ENCODE measurements at places on chromosomes 2 and 18.

GRCh38 chr2:164205347-164205746, 415.9 kb downstream of the GRB14 start:
- no peak for DNase-seq

DNA sequence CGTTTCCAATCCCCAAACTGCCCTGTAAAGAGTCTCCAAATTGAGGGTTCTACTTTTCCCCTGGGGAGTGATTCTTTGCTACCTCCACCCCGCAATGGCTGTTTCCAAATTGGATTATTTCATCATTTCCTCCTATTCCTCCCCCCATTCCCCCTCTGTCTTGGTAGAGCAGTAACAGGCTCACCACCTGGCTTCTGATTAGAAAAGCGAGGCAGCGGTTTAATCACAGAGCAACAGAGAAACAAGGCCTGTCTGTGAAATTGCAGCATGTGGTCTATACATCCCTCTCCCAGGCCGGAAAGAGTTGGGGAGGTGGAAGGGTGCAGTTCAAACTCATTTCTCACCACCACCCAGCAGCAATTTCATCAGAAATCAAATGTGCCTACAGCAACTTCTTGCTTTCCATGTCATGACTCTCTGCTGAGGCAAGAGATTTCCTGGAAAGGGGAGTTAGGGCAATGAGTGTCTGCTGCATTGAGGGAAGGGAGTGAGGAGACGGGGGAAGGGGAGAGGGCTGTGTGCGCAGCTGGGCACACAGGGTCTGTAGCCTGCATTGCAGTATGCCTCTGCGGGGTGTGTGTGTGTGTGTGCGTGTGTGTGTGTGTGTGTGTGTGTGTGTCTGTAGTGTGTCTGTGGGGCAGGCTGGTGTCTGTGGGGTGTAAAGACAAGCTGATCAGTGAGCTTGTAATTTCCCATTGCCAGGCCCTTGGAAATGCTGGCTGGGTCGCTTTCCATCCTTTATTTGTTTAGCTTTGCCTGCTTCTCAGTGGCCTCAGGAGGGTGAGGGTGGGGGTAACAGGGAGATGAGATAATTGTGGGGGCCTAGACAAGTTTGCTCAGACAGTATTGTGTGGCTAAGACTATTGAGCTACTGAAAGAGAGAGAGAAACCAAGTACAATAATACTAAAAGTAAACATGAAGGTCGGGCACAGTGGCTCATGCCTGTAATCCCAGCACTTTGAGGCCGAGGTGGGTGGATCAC, 13.5 kb upstream of the IGFBP2 start:
- DNase-seq = no peak

DNA sequence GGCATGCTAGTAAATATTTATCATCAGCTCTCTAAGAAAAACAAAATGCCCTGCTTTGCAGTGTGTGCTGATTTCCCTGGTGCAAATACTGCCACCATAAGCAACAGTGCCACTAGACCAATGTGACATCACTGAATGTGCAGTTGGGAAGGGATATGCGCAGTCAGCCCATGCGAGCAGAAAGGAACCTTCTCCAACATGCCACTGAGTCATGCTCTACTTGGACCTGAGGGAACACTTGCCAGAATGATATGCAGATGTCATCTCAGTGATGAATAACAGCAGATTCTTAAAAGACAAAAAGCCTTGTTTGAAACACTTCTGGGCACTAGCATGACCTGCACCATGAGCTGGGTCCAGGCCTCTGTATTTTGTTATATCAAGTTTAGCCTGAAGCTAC, 55.3 kb upstream of the REL start:
- DNase-seq = no peak

- DNase-seq = no peak
These were observed 20.2 kb upstream of the DARS1 start for GRCh38 chr2:136005462-136006196.

DNA sequence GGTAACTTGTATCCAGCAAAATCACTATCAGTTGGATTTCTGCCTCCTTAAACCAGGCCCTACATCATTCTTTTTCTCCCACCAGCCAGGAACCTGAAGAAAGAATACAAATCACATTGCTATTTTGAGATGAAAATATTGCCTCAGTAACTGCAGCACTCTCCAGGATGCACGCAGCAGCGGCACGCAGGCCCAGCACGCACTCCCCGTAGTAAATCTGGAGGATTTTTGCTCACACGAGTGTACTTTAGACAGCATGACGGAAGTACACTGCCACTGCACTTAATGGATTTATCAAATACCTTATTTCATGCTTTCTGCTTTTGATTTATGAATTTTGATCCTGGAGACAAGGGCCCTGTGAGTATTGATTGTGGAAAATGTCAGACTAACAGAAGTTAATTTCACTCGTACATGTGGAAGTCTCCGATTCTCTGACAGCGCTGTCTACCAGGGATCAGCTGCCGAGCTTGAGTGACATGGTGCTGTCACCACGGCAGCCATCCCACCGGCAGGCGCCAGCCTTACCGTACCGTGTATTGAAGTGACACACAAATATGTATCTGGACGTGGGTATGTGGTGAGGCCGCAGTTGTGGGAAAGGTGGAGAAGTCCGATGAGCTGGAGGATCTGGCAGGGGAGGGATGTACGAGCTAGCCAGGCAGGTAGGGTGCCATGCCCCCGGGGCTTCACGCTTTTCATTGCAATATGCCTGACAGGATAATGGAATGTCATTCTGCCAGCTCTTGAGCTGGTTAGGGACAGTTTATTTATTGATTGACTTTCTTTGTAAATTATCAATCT, 863.7 kb downstream of the GALR1 start:
- no peak for DNase-seq

GRCh38 chr2:241540401-241540770, 18.2 kb upstream of the BOK start:
- DNase-seq = no peak

GRCh38 chr2:143572421-143572820, 443.2 kb downstream of the ARHGAP15 start:
- no peak for DNase-seq

DNA sequence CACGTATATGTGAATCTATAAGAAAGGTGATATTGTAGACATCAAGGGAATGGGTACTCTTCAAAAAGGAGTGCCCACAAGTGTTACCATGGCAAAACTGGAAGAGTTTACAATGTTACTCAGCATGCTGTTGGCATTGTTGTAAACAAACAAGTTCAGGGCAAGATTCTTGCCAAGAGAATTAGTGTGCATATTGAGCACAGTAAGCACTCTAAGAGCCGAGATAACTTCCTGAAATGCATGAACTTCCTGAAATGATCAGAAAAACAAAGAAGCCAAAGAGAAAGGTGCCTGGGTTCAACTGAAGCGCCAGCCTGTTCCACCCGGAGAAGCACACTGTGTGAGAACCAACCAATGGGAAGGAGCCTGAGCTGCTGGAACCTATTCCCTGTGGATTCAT, 101.0 kb downstream of the HS6ST1 start:
- DNase-seq = no peak

GRCh38 chr2:120912101-120912985, 176.7 kb downstream of the GLI2 start:
- DNase-seq = no peak

- no peak for DNase-seq
These were observed 64.1 kb upstream of the ACVR1C start for GRCh38 chr2:157692768-157693167.

DNA sequence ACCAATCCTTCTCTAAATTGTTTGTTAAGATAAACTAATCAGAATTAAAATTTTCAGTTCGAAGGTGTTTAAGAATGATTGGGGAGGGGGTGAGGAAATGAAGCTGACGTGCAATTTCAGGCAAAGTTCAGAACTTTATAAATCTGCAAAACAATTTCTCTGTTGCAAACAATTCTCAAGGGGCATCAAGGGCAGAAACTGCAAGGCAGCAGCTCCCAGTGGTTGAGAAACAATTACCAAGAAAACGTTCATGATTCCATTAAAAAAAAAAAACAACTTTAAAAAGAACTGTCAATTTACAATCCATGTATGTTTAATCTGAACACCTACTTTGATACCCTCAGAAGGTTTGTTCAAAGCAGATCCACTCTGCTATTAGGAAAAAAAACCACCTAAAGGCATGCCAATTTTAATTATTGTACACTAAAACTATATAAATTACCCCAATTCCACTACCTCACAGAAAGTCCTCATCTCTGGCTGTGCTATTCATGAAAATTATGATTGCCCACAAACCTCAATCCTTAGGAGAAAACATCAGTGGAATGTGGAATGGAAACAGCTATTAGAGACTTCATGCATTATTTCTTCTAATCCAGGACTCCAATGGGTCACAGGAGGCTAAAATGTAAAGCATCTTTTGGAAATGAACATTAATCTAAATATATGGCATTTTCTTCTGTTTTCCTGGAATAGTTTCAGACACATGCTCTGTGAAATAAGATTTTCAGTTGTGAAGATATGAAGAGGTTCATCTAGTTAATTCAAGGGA, 119.9 kb upstream of the ACVR1C start:
- no peak for DNase-seq

DNA sequence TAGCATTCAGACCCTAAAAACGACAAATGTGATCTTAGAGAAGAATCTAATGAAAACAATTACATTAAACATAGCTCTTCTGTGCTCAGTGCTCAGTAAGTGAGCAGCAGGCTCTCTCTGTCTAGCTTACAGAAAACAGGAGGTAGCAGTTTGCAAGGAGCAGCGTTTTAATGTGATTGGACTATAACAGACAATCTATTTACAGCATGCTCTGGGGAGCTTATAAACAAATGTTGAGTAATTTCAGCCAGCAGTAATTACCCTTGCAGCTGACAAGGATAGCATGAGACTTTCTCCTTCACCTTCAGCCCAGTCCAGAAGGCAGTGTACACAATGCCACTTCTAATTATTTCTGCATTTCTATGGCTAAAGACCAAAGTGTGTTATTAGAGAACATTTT, 270.4 kb downstream of the FIGN start:
- no peak for DNase-seq

GRCh38 chr2:80288576-80288975, 16.0 kb downstream of the LRRTM1 start:
- DNase-seq = no peak

- no peak for DNase-seq
These were observed 20.7 kb downstream of the PRKCE start for GRCh38 chr2:45672138-45672537.

GRCh38 chr18:57534511-57534909, 52.0 kb downstream of the FECH start:
- no peak for DNase-seq

DNA sequence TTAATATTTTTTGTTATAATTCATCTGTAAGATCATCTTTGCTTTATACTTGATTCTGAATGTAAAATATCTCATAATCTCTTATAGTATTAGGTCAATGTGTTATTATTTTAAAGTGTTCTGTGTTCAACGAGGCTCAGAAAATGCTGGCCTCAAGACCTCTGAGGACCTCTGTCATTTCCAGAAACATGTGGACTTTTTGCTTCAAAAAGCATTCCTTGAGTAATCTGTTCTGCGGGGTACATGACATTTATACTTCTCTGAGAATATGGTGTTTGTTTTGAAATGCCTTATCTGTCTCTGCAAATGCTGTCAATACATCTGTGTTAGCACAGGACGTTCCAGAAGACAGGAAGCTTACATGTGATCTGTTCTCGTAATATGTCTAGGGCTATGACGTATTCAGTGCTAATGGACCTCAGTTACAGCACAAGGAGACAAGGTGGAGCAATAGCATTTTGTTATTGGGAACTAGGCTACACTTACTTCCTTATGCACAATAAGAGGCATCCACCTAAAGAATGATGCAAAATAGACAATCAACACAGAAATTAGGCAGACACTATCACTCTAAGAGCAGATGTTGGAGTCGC, 37.6 kb upstream of the IL1RL1 start:
- DNase-seq = no peak

GRCh38 chr18:22471546-22472131, 53.9 kb upstream of the CTAGE1 start:
- no peak for DNase-seq

DNA sequence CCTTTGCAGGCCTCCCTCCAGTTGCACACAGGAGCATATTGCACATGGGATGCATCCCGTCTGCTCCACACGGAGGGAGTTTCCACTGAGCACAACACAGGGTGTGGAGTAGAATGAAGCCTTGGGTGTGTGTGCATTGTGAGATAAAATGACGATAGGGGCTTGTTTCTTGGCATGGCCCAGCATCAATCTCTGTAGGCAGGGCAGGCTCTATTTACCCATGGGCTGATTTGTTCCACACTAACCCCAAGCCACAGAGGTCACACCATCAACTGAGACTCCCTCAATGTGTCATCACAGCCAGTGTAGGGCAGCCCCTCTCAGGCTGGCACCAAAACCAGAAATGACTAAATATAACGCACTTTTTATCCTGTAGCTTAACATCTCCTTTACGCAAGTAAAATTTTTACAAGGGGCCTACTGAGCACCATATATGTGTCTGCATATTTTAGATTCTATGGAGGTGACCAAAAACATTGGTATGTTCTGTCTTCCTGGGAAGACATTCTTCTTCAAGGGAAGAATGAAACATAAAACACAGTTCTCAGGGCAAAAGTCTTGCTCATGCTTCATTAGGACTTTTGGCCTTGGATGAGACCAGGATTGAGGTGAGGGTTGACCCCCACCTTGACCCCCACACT, 2.7 kb upstream of the GKN1 start:
- DNase-seq = no peak

- no peak for DNase-seq
These were observed 369 bp downstream of the SMCHD1 start for GRCh38 chr18:2655954-2656236.

- no peak for DNase-seq
These were observed 214.4 kb upstream of the TMEM200C start for GRCh38 chr18:6109743-6110142.

GRCh38 chr2:148756292-148756975, 111.9 kb downstream of the EPC2 start:
- no peak for DNase-seq

- DNase-seq = no peak
These were observed 18.5 kb downstream of the NFE2L2 start for GRCh38 chr2:177246000-177246399.

GRCh38 chr18:68660354-68661183, 54.3 kb downstream of the TMX3 start:
- DNase-seq = no peak

DNA sequence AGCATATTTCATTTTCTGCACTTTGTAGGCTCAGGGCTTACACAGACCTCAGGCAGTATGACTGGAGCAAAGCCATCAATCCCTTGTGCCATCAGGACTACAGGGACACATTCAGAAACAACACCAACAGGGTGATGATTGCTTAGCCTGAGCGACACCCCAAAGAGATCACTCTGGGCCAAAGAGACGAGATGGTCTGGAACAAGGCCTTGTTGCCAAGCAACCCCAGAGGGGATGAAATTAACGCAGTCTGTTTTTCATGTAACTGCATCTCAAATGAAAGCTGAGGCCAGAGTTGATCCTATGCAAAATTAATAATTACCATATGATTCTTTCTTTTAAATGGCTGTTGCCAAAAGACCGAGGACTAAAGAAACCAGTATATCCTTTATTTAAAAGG, 20.2 kb upstream of the B3GNT2 start:
- no peak for DNase-seq

DNA sequence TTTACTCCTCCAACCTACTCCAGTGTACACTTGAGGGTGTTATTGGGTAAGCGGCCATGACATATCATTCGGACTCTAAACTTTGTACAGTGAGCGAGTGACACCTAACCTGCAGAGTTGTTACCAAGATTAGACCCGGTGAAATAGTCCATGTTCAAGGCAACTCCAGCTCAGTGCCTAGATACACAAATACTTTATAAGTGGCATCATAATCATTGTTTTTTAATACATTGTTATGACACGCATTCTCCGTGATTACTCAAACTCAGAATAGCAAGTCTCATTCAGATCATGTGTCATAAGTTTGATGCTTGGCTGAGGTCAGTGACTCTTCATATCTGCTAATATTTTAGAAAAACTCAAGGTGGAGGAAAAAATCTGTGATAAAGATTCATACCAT, 597.8 kb downstream of the DCC start:
- no peak for DNase-seq
